Foreskin fibroblast (primary cell): ENCODE measurements at places on chromosomes 3 and 15.

GRCh38 chr15:34043391-34043790 lies 4.4 kb upstream of the AVEN start:
- DNase-seq: no peak

DNA sequence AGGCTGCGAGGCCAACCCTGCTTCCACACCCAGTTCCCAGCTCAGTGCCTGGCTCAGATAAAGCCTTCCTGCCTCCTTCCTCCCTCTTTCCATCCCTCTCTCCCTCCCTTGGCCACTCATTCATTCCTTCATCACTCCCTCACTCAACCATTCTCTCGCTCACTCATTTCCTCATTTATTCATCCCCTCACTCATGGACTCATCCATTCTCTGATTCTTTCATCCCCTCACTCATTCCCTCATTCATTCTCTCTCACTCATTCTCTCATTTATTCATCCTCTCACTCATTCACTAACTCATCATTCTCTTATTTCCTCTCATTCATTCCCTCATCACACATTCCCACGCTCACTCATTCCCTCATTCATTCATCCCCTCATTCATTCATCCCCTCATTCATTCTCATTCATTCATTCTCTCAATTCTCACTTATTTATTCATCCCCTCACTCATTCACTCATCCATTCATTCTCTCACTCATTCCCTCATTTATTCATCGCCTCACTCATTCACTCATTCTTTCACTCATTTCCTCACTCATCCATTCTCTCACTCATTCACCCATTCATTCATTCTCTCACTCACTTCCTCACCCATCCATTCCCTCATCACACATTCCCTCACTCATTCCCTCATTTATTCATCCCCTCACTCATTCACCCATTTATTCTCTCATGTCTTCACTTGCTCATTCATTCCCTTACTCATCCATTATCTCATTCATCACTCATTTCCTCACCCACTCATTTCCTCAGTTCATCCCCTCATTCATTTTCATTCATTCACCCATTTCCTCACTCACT lies 13.2 kb downstream of the ABTB1 start:
- DNase-seq: no peak

GRCh38 chr3:192834428-192834827 lies 83.2 kb downstream of the MB21D2 start:
- DNase-seq: no peak

DNA sequence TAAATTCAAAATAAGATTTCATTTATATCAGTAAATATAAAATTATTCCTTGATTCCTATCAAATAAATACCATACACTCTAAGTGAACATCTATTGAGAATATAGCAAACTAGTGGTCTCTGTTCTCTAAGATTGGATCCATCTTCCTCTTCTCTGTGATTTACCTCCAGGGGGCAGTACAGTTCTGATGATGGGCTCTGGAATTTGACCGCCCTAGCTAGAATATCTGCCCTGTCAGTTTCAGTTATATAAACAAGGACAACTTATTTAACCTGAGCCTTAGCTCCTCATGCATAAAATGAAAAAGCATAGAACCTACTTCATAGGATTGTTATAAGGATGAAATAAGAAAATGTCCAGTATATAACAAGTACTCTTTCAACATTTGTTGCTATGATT lies 171.1 kb upstream of the CCDC54 start:
- peak; percentile 78 for DNase-seq

GRCh38 chr15:60784483-60785254 lies 305.7 kb upstream of the ICE2 start:
- no peak for DNase-seq

DNA sequence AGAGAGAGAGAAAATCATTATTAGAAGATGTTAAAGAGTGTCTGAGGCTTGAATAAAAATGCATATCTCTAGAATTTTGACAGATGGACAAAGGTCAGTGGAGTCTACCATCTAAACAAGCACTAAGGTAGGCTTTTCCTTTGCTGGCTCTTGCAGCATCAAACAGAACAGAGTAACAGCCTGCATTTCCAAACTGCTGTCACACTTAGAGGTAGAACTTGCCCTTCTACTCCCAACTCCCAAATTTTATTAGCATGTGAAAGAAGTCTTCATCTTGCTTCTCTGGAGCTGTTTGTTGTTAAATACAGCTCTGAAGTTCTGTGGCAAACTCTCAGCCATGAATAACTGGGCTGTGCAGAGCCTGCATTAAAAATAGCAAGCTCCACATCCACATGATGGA lies 4.1 kb upstream of the MB21D2 start:
- no peak for DNase-seq

GRCh38 chr3:162398554-162398953 lies 901.9 kb downstream of the OTOL1 start:
- DNase-seq: no peak

GRCh38 chr15:63231706-63232105 lies 42.3 kb downstream of the RAB8B start:
- DNase-seq: no peak

- no peak for DNase-seq
These were observed 67.0 kb downstream of the SUCNR1 start for GRCh38 chr3:151940481-151940880.

DNA sequence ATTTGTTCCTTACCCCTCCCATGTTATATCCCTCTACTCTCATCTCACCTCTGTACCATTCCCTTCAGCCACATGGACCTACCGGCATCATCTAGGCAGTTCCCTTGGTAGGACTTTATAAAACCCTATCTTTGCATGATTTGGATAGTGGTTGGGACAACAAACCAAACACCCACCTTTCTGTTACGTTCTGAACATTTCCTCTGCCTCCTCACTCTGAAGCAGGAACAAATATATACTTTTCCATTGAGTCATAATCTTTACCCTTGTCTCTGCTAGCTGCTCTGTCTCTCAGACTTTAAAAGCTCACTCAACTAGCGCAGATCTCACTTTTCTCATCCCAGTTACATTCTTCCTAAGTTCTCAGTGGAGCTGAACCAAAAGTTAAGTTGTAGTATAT lies 17.8 kb downstream of the UBXN7 start:
- DNase-seq: no peak

- no peak for DNase-seq
These were observed 68.9 kb downstream of the PLD1 start for GRCh38 chr3:171741377-171741776.

DNA sequence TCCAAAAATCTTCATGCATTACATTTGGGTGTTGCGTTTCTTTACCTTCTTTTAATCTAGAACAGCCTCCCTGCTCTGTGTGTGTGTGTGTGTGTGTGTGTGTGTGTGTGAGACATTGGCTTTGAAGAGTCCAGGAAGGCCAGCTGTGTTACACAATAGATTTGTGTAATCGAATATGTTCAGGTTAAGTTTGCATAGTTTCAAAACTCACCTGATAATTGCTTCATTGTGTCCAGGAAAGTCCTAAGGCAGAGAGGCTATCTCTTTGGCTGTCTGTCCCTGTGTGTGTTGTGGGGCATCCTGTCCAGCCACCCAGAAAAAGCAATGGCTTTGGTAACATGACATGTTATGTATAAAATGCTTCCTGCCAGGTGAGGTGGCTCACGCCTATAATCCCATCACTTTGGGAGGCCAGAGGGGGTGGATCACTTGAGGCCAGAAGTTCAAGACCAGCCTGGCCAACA lies 37.5 kb downstream of the ZNF710 start:
- no peak for DNase-seq

DNA sequence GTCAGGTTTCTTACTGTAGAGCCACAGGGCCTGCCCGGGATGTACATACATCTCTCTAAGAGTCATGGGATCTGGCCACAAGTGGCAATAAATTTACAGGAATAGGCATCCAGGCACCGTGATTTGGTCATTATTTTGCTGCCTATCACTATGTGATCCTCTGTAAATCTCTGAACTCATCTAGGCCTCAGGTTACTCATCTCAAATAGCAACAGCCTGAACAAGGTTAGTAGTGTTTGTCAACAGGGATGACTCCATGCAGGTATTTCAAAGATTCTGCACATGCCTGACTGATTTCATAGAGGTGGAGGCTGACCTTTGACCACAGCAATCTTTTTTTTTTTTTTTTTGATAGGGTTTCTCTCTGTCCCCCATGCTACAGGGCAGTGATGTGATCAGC lies 88.8 kb upstream of the TBL1XR1 start:
- DNase-seq: no peak

DNA sequence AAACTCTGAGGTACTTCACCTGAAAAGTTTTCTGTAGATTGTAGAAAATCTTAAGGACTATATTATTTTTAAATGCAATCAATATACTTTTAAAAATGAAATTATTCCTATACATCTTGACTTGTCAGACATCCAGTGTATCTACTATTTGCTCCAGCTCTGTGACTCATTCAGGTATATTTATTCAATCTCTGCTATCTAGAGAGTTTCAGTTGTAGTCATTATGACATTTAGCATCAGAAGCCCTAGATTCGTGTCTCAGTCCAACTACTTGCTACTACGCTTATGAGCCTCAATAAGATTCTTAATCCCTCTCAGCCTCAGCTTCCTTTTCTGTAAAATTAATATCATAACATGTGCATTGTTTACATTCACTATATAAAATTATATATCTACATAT lies 22.3 kb upstream of the EIF1B start:
- DNase-seq: no peak

DNA sequence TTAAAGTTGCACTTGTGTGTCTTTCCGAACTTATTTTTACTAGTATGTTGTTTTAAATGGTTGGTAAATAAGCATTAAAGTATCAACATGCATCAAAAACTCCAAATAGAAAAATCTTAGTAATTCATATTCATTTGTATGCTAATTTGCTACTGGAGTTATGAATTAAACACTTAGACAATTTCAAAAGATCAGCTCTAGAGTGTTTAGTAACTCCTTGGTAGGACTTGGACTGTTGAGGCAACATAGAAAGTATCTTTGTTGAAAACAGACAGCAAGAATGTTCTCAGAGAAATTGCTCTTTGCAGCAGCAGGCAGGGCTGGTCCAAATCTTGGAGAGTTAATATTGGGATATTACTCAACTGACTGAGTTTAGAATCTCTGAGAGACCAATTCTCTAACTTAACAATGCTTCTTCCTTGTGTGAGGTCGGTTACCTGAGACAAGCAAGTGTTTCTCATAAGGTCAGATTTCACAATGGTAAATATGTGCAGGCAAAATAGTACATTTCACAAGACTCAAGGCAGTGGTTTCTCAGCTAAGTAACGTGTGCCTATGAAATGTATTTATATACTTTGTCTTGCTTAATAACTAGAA lies 147.8 kb upstream of the IL12A start:
- DNase-seq: no peak

DNA sequence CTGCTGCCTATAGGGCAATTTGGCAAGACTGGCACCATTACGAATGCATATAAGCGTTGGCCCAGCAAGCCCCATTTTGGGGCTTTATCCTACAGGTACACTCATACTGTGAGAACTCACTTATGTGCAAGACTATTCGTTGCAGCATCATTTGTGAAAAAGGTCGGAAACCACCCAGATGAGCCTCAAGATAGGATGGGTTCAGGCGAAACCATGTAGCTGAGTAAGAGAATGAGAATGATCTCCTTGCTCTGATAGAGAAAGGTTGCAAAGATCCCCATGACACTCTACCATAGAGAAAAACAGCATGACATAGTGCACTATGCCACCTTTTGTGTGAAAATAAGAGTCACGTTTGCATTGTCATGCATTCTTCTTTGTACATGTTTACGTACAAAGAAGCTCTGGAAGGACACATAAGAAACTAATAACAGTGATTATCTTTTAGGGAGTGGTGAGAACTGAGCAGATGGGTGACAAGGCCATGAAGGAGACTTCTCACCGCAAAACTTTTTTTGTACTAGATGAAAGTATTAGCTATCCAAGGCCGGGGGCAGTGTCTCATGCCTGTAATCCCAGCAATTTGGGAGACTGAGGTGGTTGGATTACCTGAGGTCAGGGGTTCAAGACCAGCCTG lies 50.0 kb downstream of the RHCG start:
- DNase-seq: no peak

- DNase-seq: no peak
These were observed 10.4 kb downstream of the ARF4 start for GRCh38 chr3:57586778-57587177.

DNA sequence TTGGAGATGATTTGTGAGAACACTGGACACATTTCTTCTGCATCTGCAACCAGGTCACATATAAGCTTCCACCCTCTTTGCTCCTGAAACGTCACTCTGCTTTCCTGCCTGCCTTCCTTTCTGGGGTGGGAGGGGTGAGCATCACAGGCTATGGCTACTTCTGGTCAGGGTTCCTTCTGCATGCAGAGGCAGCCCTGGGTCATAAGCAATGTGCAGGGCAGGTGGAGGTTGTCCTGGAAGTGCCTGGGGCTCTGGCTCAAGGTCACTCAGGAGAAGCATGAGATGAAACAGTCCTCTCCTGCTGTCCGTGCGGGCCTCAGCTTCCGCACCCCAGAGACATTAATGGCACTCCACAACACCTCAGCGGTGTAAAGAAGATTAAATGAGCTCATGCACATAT lies 15.1 kb downstream of the SLC6A20 start:
- no peak for DNase-seq

DNA sequence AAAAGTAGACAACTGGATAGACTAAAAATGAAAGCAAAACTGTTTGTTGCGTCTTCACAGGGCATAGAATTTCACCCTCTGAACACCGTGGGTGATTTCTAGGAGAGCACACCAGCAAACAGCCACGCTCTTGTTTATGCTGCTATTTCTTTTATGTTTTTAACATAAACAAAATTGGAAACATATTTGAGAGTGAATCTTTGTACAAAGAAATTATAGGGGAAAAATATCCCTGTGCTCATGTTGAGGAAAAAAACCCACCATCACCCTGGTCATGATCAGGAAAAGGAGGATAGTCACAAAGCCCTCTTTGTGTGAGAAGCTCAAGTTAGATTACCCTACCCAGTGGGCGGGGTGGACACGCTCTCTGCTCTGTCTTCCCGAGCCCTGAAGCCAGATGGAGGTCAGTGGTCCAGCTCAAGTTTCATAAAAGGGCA lies 313.3 kb downstream of the SATB1 start:
- DNase-seq: peak; percentile 73

- DNase-seq: no peak
These were observed 162.5 kb downstream of the AKAP13 start for GRCh38 chr15:85542895-85543331.

- no peak for DNase-seq
These were observed 16.7 kb downstream of the FAM174B start for GRCh38 chr15:92638709-92639365.

GRCh38 chr3:70606018-70606417 lies 293.6 kb upstream of the MDFIC2 start:
- no peak for DNase-seq

DNA sequence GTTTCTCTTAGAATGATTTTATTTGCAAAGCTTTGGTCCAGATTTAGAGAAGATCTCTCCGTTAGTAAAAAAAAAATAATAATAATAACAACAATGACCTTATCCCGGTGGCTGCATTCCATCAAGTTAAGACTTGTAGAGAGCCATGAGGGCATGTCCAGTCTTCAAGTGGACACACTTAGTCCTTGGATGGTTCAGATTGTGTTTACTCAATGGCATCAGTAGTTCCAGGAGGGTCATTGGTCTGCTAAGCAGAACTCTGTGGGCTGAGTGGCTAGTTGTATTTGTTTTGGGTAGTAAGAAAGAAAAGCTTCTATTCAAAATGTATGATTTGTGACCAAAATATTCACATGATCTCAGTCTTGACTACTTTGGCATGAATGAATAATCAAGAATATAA lies 116.3 kb upstream of the UBE2E2 start:
- no peak for DNase-seq
